ENCODE measurements at places on chromosomes 1 and 21.

GRCh38 chr1:201358596-201358995 lies 18.9 kb downstream of the TNNT2 start:
- DNase-seq, result peak; percentile 6
- no peaks in the 10 kb centered on the region for H3K27me3 ChIP-seq
- no peak overlapping the region for H3K27ac ChIP-seq
- no peaks in the 10 kb centered on the region for H3K4me1 ChIP-seq
- no peak overlapping the region for H3K4me3 ChIP-seq

GRCh38 chr1:61315011-61315410 lies 232.7 kb downstream of the NFIA start:
- H3K27me3 ChIP-seq, result no peaks in the 10 kb centered on the region
- H3K4me3 ChIP-seq, result no peak overlapping the region
- no peaks in the 10 kb centered on the region for H3K36me3 ChIP-seq
- DNase-seq, result no peak

DNA sequence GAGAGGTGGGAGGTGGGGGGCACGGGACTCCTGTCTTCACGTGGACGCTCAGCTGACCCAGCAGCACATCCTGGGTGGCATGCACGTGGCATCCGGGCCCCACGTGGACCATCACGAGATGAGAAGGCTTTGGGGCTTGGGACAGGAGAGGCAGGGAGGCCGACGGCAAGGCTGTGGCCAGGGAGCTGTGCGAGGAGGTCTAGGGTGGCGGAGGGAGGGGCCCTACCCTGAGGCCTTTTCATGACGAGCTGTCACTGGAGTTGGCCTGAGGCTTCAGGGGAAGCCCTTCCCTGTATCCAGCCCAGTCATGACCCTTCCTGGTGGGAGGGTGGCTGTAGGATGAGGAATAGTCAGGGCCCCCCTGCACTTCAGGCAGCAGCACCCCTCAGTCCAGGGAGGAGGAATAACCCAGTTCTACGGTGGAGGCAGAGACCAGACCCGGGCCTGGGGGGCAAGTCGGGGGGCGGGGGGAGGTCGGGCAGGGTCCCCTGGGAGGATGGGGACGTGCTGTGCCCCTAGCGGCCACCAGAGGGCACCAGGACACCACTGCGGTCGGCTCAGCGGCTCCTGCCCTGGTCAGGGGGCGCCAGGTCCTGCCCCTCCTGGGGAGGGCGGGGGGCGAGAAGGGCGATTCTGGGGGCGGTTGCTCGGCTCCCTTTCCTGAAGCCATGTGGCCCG lies 2.0 kb upstream of the PERM1 start:
- H3K36me3 ChIP-seq, result no peaks in the 10 kb centered on the region
- H3K4me3 ChIP-seq, result no peak overlapping the region
- DNase-seq, result no peak
- H3K27me3 ChIP-seq, result peaks cover 9% of the 10 kb centered on the region

DNA sequence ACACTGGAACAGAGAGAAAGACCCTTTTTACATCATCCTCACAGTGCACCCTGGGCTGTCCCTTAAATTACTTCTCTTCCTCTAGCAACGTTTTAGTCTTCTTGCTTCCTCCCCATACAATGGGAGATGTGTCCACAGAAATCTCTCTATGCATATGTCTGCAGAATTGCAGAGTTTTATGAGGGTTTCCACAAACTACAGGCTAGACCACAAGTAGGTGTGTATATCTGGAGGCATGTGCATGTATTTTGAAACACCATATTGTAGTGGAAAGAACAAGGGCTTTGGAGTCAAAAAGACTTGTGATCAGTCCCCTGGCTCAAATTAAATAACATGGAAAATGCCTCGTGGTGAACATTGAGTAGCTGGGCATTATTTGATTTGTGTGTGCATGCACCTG lies 121.3 kb upstream of the IPO9 start:
- no peak for DNase-seq
- H3K36me3 ChIP-seq, result no peaks in the 10 kb centered on the region
- H3K27ac ChIP-seq, result no peak overlapping the region
- H3K4me1 ChIP-seq, result peaks cover 49% of the 10 kb centered on the region

Measured in lower lobe of right lung (tissue), 2 donors.